ENCODE measurements at places on chromosomes 7 and 10.

DNA sequence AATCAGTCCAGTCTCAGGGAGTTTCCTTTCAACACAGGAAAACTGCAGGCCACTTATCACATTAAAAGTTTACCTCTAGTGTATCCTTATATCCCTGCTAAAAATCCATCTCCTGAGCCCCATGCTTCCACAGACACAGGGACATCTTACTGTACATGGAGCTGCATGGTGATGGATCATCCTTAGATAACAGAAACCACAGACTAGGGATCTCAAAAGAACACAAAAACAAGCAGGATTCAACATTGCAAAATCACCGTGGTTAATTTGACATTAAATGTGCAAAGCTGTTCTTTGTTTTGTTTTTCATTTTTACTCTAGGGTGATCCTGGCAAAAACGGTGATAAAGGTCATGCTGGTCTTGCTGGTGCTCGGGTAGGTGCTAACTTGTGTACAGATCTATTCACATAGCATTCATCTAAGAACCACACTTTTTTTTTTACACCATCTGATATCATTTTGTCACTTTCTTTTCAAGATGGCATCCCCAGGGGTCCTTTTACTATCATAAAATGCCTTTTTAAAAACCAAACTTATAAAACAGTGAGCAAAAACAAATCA is 18.1 kb downstream of the COL1A2 start:
- DNase-seq, result no peak

- DNase-seq, result no peak
Measured at GRCh38 chr7:144672869-144673268, 163.0 kb downstream of the TPK1 start.

GRCh38 chr10:50275650-50276235 is 24.4 kb upstream of the ASAH2 start:
- DNase-seq, result peak; percentile 45

- no peak for DNase-seq
Measured at GRCh38 chr7:91140982-91141381, 123.3 kb upstream of the FZD1 start.

DNA sequence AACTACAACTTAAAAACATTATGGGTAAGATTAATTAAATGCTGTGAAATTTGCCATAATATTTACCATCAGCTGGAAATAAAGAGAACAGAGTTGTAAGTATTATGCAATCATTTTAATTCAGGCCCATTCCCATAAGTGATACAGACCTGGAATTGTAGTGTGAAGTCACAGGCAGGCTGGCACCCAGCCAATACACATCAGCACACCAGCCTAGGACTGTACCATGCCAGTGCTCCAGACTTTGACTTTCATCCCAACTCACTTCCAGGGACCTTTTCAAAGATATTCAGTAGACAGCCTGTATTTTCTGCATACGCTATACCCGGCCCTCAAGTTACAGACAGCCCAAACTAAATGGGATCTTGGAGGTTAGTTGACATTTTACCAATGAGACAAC is 143.3 kb downstream of the TES start:
- no peak for DNase-seq

- DNase-seq, result no peak
Measured at GRCh38 chr10:132872658-132873057, 69.7 kb downstream of the CFAP46 start.

DNA sequence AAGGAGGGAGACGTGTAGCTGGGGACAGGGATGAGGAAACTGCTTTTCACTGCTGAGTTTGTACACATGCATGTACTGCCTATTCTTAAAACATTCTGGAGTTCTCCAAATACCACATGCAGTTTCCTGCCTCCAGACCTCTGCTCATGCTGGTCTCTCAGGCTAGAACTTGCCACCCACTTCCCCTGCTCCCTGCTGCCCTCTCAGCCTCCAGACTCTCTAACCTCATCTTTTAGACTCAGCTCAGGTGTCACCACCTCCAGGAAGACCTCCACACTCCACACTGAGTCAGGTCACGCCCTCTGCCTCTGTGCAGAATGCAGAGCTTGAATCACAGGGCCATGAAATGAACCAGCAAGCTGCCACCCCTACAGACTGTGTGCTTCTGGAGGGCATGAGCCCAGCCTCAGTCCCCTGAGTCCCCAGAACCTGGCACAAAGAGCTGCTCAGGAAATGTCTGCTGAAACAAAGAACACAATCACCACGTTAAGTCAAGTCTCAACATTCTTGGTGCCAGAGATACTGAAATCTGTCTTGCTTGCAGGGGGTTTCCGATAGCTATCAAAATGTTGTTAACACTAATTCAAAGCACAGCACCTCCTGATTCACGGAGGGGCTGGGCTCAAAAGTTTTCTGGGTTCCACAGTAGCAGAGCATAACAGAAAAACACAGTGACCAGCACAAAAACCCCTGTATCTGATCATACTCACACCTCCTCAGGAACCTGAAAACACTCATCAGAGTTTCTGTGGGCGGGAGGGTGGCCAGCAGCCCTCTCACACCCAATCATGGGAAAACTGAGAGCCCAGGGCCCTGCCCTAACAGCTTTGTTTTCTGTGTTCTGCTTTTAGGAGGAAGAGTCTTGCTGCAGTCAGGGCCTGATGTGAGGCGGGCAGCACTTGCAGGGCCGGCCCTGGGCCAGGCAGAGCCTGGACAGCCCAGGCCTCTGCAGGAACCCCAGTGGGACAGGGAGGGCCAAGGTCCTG is 21.1 kb downstream of the FAM53B start:
- DNase-seq, result peak; percentile 86

DNA sequence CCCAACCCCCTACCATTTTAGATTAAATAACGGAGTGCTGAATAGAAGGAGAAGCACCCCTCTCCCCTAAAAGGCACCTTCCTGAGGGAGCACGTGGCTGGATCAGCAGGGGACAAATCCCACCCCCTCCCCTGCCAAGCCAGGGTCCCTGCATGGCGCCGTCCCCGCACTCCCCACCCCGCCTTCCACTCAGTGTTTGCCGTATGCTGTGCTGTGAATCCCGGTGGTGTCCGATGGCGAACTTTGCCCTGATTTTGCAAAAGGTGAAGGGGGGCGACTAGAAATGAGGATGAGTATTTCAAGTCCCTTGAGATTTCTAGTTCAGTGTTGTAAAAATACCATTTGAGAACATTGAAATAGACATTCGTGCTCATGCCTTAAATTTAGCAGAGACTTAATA is 83.5 kb upstream of the SH2B2 start:
- no peak for DNase-seq

DNA sequence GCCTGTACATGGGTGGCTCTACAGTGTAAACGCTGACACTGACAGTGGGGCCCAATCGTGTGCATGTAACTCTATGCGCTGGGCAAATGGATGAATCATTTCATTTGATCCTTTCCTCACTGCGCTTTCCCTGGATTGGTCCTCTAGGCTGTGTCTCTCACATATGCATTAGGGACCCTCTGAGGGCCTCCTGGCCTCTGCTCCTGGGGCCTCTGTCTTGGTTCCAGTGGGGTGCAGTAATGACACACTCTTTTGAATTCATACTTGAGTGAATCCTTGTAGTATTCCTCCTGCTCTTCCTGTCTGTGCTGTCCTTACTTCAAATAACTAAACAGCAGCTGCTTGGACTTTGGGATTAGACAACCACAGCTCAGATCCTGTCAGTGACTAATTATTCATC is 176.5 kb upstream of the ADO start:
- no peak for DNase-seq

- no peak for DNase-seq
Measured at GRCh38 chr10:12502526-12503274, 153.4 kb downstream of the CAMK1D start.

DNA sequence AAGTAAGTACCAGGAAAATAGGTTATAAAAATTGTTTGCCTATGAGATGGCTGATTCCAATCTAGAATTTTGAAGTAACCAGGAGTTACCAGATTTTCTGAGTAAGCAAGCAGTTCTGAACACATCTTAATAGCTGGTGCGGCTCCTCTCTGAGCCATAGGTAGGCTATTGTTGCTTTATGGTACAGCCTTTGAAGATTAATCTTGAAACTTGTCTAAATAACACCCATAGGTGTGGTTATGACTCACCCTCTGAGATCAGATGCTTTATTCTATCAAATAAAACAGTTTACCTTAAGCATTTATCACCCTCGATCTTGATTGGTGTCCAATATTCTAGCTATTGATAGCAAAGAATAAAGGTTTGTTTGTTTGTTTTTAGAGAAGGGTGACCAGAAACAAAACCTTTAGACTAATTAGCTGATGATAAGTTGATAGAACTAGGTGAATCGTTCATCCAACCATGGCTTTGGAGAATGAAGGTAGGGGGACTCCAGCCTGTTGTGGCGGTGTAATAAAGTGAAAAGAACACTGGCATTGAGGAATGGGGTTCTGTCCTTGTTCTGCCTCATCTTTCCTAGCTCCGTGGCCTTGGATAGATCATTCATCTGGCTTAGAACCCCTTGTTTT is 72.2 kb downstream of the VTI1A start:
- peak; percentile 84 for DNase-seq

DNA sequence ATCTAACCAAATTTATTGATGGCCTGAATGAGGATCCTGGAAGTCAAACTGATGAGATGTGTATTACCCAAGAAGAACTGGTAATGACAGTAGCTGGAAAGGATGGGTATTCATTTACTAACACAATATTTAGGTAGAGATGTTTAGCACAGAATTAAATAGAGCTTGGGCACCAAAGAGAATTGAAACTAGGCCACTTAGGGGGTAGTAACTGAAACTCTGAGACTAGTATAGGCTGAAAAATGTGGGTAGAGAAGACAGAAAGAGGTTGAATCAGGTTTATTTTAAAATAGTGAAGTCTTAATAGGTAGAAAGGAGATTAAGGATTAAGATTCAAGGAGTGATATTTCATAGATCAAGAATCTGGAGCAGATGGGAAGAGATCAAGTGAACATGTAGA is 155.8 kb downstream of the MLLT10 start:
- DNase-seq, result no peak

DNA sequence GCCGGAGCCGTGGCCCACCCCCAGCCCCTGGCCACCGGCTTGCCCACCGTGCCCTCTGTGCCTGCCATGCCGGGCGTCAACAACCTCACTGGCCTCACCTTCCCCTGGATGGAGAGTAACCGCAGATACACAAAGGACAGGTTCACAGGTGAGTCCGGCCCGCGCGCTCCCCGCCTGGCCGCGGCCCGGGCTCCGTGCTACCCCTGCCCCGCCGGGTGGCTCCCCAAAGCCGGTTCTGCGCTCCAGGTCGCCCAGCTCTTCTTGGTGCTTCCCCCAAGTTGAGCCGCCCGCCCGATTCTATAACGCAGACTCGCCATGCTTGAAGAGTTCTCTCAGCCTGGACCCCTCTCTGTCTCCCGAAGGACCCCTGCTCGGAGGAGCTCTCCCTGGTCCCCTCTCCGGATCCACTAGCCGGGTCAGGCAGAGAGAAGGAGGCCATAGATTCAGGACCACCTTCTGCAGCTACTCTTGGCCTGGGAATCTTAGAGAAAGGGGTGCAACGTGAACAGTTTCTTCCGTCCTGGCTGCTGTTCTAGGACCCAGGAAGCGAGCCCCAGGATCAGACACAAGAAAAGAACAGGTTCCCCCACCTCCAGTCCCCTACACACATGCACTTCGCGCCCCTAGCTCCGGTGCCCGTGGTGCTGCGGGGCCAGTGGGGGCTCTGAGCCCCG is 999 bp downstream of the TLX1 start:
- DNase-seq, result no peak

DNA sequence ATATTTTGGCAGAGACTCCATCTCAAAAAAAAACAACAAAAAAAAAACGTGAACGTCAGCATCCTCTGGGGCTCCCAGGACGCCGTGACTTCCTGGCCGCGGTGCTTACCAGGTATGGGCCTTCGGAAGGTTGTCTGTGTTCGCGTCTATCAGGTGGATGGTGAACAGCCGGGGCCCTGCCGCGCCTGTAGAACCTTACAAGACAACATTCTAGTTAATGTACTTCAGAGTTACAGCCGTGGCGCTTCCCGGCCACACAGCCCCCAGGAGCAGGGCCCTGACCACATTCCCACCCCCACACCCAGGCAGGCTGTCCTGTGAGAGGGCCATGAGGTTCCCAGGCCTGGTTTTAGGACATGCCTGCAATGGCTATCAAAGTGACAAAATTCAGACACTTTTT is 111.0 kb downstream of the SMURF1 start:
- no peak for DNase-seq

All from activated CD4-positive, alpha-beta T cell treated with anti-CD3 and anti-CD28 coated beads, Interleukin-10, Interleukin-2, amounts not matched to agents 100 ng/mL and 50 ng/mL, durations not matched to agents 16 hours and 8 hours (primary cell).